CD8-positive, alpha-beta memory T cell (primary cell): ENCODE measurements at places on chromosomes 6 and 20.

DNA sequence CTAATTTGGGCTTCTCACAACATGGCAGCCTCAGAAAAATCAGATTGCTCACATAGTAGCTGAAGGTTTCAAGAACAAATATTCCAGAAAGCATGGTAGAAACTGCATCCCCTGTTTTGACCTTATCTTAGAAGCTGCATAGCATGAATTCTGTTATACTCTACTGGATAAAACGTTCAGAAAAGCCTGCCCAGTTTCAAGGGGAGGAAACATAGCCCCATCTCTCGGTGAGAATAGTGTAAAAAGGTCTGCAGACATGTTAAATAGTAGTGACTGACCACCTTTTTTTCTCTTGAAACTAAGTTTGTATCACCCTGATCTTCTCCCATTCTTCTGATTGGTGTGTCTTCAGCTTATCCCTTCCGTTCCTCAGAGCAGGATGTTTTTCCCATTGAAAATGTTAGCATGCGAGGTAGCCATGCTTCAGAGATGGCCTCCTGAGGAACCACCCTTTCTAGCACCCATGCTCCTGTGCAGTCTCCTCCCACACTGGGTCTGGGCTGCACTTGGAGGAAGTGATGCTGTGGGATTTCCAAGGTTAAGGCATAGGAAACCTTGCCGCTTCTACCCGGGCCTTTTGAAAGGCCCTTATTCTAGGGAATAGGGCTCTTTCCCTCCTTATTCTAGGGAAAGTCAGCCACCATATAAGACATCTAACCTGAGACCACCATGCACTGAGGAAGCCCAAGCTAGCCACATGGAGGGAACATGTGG is 50.1 kb downstream of the MARCKS start:
- DNase-seq: no peak

DNA sequence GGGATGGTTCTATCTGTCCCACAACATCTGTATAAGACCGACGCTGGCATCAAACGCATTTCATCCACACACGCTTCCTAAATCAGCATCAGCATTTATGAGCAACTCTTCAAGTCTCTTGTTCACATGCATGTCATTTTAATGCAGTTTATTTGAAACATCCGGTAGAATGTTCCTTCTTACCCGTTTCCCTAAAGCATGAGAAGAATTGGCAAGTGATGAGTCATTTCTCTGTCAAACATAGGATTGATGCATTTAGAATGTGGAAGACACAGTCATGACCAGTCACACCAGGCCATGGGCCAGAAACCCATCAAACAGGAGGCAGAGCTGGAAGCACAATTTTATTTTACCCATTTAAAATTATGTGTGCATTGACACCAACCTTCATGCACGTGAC is 122.8 kb downstream of the UST start:
- no peak for DNase-seq

GRCh38 chr6:111982681-111983080 is 71.2 kb upstream of the CCN6 start:
- no peak for DNase-seq

GRCh38 chr6:39707962-39708683 is 17.1 kb downstream of the KIF6 start:
- DNase-seq: no peak

DNA sequence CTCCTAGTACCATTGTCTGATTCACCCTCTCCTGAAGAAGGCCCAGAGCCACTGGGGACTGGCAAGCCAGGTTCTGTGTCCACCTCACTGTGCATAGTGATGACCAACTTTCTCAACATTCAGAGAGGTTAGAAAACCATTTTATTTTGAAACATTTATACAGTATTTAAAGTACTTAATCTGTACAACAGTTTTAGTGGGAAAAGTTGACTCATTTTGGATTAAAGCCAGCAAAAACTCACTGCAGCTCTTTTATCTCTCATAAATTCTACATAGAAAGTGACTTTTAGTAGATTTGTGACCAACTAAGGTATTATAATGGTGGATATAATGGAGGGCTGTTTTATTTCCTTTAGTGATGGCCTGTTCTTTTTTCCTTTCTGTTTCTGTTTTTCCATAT is 9.7 kb downstream of the TULP4 start:
- DNase-seq: no peak

DNA sequence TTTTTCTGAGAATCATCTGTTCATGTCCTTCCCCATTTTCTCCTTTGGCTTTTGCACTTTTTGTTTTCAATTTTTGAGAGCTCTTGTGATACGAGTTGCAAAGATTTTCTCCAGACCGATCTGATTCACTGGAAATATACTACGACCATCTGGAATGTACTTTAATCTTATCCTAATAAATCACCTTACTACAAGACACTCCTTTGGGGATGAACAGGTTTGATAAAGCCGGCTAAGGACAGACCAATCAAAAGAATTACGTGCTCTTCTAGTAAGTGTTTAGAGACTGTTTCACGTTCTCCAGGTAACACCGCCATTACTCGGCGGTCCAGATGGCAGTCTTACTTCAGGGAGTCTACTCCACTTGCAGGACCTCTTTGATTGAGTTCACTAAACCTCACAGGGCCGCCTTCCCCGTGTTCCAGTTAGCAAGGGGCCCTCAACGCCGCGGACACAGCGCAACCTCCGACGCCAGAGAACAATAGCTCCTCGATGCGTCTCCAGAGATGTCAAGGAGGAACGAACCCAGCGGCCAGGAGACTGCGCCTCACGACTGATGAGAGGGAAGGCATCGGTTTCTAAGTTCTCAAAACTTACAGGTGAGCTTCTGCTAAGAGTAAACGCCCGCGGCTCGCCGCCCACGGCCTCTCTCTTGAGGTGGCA is 920 bp upstream of the WTAP start:
- no peak for DNase-seq

DNA sequence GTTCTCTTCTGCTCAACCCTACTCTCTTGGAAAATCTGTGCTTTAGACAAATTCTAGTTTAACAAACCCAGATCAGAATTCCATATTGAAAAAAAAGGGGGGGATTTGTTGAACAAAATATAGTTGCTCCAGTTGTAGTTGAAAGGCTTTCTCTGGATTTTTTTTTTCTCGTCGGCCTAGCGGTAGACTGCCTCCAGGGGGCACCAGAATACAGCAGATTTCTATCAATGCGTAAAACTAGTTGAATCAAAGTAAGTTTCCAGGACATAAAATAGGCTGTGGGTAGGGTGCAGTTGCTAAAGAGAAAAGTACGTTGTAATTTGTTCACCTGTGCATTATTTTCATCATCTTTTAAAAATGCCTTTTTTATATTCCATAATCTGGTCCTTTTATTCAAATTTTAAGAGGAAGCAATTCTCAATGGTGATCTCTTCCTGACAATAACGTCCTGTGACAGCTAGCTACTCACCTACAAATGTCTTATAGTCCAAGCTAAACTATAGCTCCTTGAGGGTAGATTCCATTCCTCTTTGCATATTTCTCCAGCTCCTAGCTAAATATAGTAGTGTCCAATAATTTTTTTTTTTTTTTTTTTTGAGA is 105.4 kb downstream of the PERP start:
- peak; percentile 72 for DNase-seq

- no peak for DNase-seq
These were observed 112.6 kb downstream of the CDYL start for GRCh38 chr6:4888841-4889240.
